ENCODE measurements at places on chromosomes 16 and 17.

DNA sequence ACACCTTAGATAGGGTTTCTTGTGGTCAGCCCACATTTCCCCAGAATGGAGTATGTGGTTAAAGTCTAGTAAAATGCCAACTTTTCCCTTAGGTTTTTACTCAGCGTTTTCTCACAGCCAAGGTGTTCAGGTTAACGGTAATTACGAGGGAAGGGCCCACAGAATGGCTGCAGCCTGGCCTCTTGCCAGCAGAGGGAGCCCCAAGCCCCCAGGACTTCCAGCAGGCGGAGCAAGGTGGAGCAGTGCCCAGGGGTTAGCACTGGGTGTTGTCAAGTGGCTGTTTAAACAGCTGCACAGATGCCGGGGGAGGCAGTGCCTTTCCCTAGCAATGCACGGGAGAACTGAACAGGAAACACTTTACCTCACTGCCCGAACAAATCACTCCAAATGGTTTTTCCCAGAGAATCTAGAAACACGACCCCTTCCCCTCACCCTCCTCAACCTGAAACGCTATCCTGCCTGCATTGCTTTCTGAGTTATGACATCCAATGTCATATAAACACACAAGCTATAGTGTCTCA is 6.6 kb downstream of the PHB1 start:
- peak; percentile 80 for DNase-seq

DNA sequence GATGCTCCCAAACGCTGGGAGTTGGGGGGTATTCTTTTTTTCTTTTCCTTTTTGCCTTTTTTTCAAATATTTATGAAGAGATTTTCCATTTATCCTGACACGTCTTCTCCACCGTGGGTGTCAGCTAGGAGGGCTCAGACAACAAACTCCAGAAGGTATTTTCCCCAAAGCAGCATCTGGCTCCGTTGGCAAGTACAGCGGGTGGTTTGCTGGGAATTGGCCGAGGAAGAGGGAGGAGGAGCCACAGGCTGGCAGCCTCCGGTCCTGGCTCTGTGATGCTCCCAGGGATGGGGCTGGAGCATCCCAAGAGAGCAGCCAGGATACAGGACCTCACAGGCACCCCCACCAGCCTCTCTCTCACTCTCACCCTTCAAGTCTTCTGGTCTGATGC is 10.9 kb upstream of the CACNG4 start:
- DNase-seq: no peak

DNA sequence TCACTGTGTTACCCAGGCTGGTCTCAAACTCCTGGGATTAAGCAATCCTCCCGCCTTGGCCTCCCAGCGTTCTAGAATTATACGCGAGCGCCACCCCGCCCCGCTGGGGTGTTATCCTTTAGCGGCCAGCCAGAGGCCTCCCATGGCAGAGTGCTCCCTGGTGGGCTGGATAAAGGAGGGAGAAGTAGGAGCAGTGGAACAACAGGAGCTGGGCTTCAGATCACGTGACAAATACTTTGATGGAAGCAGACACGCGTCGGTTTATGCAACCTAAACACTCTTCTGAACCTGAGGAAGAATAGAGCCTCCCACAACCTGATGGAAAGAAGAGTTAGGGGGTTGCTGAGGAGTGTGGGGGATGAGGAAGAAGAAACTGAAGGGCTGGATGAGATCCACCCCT is 2114.0 kb downstream of the TP53TG3F start:
- no peak for DNase-seq

GRCh38 chr16:35305476-35305875 is 1846.1 kb downstream of the TP53TG3F start:
- no peak for DNase-seq

- DNase-seq: no peak
Observed at GRCh38 chr17:66462010-66462409, 159.6 kb downstream of the PRKCA start.

DNA sequence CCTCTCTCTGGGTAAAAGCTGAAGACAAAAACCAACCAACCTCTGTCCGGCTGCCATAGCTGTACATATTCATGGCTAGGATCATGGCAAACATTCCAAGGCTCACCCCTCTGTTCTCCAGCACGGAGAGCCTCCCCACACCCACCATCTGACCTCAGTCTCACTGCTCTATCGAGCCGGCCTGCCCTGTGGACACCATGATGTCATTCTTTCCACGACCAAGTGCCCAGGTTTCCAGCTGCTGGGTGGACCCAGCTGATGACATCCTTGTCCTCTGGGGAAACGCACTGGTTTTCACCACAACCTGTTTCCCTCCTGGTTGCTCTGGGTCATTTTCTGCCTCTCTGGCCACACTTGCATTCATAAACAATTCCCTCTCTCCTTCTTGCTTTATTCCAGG is 67.7 kb downstream of the NDEL1 start:
- DNase-seq: no peak

- no peak for DNase-seq
Observed at GRCh38 chr16:31429314-31429713, 1.2 kb upstream of the COX6A2 start.

DNA sequence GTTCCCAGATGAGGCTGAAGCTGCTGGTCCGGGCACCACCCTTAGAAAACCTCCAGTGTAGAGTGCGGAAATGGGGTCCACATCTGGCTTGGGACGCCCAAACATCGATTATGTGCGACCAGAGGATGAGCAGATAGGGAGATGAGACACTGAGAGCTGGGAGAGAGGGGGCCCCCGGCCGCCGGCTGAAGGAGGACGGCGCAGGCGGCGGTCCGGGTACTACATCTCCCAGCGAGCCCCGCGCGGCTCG is 182 bp upstream of the SPECC1 start:
- no peak for DNase-seq

GRCh38 chr16:15466886-15467781 is 32.7 kb downstream of the BMERB1 start:
- DNase-seq: no peak
